Dorsolateral prefrontal cortex (tissue), 122 donors: ENCODE measurements at places on chromosomes 3 and 15.

DNA sequence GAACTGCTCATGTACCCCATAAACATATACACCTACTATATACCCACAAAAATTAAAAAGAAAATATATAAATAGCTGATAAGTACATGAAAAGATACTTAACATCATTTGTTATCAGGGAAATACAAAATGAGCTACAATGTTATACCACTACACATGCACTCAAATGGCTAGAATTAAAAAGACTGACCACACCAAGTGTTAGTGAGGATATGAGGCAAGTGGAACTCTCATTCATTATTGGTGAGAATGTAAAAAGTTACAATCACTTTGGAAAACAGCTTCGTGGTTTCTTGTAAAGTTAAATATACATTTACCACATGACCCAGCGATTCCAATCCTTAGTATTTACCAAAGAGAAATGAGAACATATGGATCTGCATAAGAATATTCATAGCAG, 26.5 kb downstream of the EOMES start:
- DNase-seq, result no peak

GRCh38 chr3:58237941-58238681, 519 bp downstream of the ABHD6 start:
- DNase-seq, result peak; percentile 82

- DNase-seq, result no peak
These were observed 85.6 kb downstream of the CLSTN2 start for GRCh38 chr3:140020541-140020940.

DNA sequence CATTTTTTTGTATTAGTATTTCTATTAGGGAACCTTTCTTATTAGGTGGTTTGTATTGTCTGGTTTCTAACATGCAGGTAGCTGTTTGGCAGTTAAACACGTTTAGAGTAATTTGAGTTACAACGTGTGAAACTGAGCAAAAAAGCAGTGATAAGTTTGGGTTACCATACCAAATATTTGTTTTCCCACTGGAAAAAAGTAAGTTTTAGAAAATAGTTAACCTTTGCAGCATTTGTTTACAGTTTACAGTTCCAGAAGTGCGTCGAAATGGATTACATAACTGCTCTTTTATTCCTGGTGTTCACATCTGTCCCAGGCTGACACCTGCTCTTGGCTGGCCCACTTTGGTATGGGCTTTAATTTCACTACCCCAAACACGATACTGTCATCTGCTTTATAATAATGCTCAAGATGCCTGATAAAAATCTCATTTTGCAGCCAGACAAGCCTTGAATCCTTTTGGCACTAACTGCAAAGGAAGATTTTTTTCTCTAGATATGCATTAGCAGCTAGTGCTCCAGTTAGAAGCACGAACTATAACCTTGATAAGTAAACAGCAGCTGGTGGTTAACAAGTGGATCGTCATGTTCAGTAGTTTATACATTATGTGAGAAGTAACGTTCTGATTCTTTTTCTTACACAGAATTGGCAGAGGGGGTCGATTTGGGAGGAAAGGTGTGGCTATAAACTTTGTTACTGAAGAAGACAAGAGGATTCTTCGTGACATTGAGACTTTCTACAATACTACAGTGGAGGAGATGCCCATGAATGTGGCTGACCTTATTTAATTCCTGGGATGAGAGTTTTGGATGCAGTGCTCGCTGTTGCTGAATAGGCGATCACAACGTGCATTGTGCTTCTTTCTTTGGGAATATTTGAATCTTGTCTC, 5.3 kb downstream of the EIF4A2 start:
- DNase-seq, result no peak

- DNase-seq, result no peak
These were observed 24.2 kb downstream of the MITF start for GRCh38 chr3:69763458-69763857.

GRCh38 chr3:37992271-37993066, 1.9 kb downstream of the VILL start:
- DNase-seq, result no peak

- DNase-seq, result no peak
These were observed 606.9 kb upstream of the KCNMB2 start for GRCh38 chr3:177929310-177929709.

DNA sequence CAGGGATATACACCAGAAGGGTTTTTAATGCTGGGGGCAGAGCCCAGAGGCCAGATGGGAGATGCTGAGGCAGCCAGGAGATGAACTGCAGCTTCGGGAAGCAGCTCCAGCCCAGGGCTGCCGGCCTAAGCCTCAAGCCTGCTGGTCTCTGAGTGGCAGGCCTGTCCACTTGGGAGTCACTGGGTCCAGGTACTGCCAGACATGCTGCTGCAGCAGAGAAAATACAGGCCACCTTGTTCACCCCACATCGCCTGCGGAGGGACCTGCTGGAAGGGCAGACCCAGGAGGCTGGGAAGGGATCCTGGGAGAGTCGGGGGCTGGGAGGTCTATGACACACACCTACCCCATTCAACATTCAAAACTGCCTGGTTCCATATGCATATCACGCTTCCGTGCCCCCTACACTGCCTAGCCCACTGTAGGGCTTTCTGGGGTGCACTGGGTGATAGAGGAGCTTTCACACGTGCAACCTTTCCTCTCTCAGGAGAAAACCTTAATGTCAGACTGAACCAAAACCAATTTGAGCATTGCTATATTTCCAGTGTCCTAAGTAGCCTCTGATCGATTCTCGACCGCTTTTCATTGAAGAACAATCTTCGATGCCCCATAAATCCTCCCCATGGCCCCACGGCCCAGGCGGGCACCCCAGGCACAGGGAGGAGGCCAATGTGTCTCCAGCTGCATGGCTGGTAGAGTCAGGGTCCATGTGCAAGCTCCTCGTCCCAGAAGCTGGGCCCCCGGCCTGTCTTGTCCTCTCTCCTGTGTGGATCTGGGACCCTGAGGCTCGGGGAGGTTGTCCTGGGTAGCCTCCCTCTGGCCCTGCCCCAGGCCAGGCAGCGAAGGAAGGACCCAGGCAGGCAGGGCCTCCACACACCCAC, 147.4 kb downstream of the ATP10A start:
- no peak for DNase-seq

- DNase-seq, result no peak
These were observed 26.7 kb downstream of the PDCD6IP start for GRCh38 chr3:33825111-33825510.

DNA sequence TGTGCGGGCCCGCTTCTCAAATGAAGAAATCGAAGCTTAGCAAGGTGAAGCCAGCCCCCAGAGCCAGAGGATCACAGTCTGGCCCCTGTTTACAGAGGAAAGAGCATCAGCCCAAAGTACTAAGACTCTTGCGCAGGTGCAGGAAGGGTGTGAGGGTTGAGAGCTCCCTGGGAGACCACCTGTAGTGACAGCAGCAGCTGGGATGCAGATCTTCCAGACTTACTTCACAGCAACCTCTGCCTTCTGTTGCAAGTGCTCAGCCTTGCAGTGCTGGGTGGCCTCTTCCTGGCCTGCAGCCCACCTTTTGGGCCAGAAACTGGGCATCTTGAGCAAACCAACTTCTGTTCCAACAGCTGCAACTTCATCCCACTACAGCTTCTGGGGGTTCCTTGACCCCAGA, 19.7 kb downstream of the SPATA12 start:
- DNase-seq, result no peak

DNA sequence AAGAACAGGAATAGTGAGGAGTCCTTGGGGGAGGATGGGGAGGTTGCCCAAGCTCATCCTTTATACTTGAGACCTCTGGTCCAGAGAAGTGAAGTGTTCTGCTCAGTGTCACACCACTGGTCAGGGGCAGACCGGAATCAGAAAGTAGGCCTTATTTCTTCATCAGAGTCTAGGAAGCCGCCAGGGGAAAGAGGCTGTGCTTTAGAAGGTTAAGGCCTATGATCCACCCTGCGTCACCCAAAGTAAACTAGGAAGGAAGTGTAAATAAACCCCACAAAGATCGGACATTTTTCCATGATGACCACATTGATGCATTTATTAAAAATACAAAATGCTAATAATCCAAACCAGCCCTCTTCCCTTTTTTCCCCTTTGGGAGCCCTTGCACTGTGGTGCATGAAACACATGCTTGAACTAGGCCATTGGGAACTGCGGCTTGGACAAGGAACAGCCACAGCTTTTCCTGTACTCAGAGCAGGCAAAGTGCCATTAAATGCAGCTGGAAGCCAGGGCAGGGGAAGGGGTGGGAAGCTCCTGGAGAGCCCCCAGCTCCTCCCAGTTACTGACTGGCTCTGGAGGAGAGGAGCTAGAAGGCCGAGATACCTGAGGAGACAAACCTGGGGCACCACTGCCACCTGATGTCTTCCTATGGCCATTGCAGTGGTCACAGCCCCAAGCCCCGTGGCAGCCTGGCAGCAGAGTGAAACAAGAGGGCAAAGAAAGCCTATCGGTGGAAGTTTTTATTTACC, 37.0 kb downstream of the CDC25A start:
- peak; percentile 74 for DNase-seq

- DNase-seq, result no peak
These were observed 79.9 kb upstream of the SLC25A26 start for GRCh38 chr3:66140743-66141372.

GRCh38 chr15:78103406-78104118, 11.2 kb downstream of the SH2D7 start:
- DNase-seq, result no peak

DNA sequence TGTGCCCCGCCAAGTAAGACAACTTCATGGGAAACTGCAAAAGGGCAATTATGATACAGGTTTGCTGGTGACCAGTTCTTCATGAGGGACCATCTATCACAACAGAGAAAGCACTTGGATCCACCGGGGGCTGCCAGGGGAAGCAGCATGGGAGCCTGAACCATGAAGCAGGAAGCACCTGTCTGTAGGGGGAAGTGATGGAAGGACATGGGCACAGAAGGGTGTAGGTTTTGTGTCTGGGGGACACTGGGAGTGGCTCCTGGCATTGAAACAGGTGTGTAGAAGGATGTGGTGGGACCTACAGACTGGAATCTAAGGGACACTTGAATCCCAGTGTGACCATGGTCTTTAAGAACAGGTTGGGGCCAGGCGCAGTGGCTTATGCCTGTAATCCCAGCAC, 22.6 kb downstream of the MKRN2 start:
- DNase-seq, result no peak

DNA sequence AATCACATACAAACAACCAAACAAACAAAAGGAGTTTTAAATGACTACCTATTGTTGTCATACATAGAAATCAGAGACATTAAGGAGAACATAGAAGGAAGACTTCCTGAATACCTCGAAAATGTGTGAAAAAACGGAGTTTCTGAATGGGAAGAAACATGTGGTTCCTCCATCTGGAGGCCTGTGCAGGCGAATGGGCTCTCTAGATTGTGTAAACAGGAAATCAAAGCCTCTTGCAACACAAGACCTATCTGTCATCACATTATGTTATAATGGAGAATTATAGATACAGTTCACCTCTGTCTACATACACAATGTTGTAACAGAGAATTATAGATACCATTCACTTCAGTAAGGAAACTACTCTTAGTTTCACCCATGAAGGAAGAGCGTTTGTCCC, 44.1 kb downstream of the RUBCN start:
- no peak for DNase-seq

DNA sequence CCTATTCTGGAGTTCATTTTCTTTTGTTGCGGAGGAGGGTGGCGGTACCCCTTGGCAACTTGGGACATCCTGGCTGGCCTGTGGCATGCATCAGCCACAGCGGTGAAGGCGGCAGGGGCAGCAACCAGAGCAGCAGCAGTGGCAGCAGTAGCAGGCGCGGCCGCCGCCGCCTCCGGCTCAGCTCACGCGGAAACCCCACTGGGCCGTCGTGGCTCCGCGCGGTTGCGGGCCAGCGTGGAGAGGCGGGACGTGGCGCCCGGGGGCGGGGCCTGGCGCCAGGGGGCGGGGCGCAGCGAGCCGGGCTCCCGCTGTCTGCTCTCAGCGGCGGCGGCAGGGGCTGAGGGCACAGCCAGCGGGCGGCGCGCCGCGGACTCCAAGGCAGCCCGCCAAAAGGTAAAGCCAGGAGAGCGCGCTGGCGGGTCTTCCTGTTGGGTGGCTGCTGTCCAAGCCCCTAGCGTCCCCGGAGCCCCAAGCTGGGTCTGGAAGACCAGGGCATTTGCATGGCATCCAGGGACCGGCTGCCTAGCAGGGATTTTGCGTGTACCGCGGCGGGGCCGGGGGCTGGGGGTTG, 334.4 kb upstream of the THRB start:
- DNase-seq, result peak; percentile 12

GRCh38 chr3:134004841-134005240, 24.9 kb downstream of the SLCO2A1 start:
- no peak for DNase-seq

GRCh38 chr3:62159709-62160092, 213.6 kb downstream of the FEZF2 start:
- DNase-seq, result no peak

DNA sequence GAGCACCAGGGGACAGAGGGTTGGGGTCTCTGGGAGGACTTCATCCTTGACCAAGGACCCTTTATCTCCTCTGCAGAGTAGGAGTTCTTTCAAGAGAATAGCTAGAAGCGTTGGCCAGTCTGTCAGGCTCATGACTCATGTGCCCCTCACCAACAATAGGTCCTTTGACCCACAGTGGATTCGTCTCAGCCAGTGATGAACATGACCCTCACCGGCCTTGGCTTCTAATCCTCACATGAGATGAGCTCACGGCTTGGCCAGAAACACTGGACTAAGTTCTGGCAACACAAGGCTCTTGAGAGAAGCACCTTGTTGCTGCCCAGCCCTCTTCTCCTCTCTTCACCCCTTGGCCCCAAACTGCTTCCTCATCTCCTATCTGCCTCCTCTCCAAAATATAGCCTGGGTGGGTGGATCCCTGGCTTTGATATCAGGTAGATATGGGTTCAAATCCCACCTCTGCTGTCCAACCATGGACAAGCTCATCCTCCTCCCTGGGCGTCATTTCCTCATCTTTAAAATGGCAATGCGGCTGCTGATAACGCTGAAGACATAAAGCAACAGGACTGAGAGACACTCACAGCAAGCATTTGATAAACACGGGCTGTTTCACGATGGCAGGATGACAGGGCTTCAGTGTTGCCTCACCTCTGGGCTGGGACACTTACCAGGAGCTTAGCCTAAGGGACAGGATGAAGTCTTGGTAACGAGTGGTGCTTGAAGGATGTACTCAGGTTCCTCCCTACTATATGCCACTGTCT, 446.7 kb upstream of the PROK2 start:
- peak; percentile 91 for DNase-seq

DNA sequence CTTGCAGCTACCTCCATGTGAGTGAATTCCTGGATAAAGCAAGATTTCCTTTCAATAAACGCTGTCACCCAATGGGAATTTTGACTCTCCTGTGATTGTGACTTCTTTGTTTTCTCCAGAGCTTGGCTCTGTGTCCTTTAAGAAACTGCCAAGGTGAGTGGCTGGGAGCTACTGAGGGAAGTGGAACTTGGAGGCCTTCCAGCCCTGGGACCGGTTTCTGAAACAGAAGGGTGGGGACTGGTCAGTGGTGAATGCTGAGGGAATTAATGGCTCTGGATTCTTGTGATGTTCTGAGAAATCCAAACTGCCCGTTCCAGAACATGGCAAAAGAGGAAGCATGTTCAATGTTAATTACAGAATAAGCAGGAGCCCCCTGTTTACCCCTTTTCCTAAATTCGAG, 41.1 kb upstream of the MYZAP start:
- no peak for DNase-seq
